ENCODE measurements at places on chromosomes 2 and 18.

- no peak for DNase-seq
These were observed 304.6 kb upstream of the CXCR4 start for GRCh38 chr2:136422512-136422911.

DNA sequence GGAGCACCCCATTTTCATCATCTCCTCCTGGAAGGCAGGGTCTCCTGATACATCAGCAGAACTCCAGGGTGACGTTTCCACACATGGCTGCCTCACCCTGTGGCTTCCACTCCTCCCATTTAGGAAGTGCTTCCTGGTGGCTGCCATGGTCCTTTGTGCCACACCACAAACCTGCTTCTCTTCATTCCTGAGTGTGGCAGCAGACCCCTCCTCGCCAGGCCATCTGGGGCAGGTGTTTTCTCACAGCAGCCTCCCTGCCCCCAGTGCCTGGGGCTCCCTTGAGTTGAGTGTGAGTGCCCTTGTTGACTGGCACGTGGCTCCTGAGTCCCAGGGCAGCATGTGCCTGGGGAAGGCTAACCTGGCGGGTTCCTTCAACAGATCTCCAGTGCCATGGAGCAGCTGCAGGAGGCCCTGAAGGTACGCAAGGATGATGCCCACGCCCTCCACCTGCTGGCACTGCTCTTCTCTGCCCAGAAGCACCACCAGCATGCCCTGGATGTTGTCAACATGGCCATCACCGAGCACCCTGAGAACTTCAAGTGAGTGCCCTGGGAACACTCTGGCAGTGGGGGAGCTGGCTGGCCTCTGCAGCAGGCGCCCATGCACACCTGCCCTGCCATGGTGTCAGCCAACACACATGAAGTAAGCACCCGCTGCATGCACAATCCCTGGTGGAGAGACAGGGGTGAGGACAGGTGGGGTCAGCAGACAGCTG lies 113.4 kb upstream of the MCFD2 start:
- no peak for DNase-seq

DNA sequence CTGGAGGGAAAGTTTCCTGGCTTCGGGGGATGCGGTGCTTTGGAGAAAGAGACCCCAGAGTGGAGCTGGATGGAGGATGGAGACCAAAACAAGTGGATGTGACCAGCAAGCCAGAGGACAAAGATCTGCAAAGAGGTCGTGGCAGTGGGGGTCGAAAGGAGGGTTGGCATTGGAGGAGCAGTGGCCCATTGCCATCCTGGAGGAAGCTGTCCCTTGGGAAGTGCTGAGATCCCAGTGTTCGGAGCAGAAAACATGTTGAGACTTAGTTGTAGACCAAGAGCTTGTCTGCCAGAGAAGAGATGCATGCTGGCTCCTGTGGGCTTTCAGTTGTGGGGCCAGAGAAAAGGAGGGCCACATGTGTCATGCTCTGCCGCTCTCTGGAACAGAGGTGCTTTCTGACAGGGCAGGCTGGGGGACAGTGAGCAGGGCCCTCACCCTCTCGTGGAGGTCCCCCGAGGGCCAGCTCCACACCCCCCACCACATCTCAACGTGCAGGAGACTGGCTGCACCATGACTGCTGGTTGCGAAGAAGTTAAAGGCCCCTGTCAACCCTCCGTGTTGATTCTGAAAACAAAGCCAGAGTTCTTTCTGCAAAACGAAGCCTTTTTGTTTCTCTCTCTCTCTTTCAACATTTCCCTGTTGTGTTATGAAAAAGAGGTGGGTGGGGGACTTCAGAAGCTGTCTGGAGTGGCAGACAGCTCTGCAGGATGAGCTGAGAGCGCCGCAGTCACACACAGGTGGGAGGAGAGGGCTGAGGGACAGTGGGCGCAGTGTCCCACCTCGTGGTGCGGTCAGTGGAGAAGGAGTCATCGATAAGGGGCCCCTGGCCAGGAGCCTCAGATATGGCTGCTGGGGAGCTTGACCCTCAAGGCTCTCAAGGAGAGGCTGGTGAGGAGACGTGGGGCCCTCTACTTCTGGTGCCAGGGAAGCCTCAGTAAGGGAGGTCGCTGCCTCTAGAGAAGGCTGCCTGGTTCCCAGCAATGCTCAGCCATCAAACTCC lies 77.6 kb upstream of the BCL2L11 start:
- peak; percentile 22 for DNase-seq

- no peak for DNase-seq
These were observed 20.2 kb downstream of the PROKR1 start for GRCh38 chr2:68663371-68664156.

DNA sequence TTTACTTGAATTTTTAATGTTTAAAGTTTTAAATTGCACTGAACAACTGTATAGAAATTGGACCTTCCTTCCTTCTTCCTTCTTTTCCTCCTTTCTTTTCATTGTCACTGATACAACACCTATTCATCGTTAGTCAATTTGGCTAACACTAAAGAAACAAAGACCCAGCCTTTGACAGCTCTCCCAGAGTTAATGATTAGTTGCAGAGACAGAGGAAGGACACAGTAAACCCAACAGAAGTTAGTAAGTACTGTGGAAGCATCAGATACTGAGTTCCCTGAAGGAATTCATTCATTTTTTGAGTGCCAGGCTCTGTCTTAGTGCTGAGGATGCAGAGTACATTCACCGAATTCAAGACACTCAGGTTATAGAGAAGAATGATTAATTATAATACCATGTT lies 77.9 kb upstream of the RAB27B start:
- no peak for DNase-seq

GRCh38 chr2:163123526-163123925 lies 285.0 kb upstream of the KCNH7 start:
- no peak for DNase-seq

- DNase-seq = no peak
These were observed 60.0 kb downstream of the SLC16A14 start for GRCh38 chr2:230008708-230009066.

DNA sequence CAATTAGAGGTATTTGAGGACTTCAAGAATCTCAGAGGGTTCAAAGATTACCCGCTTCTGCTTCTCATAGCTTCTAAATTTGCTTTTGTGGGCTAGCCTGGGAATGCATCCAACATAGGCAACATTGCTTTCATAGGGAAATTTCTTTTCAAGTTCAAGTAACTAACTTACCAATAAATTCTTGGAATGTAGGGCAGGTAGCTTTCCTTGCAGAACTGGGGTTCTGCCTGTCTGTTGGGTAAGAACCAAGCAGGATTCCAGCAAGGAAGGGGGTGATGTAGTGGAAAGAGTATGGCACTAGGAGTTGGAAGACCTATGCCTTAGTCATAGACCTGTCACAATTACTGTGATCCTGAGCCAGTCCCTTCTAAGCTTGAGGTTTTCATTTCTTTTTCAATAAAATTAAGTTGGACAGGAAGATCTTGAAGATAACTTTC lies 164.1 kb downstream of the FHOD3 start:
- DNase-seq = no peak

GRCh38 chr2:136232456-136233172 lies 114.7 kb upstream of the CXCR4 start:
- no peak for DNase-seq

DNA sequence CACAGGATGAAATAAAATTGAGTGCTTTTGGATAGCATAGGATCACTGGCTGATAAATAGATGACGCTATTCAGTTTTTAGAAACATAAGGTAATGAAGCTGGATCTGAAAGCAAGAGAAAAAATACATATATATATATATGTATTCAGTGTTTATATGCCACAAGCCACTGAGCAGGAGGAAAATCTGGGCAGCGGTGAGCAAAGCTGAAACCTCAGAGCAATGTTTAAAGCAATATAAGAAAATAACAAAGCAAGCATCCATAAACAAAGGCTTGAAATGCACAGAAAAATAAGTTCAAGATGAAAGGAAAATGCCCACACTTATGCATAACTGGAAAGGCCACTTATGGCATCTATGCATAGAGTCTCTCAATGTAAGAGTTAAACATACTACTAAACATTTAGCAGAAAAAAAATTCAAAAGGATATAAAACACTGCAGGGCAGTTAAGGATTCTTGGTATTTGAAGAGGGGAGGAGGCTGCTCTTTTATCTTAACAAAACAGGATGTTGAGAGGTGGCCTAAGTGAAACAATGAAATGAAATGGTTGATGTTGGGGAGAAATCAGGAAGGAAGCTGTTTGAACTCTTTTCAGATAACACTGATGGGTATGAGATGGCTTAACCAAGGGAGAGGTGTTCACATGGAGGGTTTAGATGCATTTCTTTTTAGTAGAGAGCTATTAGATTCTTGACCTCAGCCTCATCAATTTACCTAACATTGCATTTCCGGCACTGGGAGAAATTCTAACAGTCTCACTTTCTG lies 129.1 kb downstream of the ARHGAP15 start:
- DNase-seq = no peak

DNA sequence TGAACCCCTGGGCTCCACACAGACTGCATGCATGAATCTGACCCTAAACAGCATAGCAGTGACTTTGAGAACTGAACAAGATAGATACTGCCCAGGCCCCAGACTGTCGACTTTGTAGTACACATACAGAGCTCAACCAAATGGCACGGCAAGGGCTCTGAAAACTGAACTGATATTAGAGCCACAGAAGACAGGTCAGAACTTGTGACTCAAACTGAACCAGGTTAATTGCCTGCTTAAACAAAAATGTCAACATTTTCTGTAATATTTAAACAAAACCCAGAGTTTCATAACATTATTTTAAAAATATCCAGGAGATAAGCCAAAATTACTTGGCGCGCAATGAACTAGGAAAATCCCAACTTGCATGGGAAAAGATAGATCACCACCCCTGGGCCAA lies 260.3 kb downstream of the TPGS2 start:
- DNase-seq = no peak

DNA sequence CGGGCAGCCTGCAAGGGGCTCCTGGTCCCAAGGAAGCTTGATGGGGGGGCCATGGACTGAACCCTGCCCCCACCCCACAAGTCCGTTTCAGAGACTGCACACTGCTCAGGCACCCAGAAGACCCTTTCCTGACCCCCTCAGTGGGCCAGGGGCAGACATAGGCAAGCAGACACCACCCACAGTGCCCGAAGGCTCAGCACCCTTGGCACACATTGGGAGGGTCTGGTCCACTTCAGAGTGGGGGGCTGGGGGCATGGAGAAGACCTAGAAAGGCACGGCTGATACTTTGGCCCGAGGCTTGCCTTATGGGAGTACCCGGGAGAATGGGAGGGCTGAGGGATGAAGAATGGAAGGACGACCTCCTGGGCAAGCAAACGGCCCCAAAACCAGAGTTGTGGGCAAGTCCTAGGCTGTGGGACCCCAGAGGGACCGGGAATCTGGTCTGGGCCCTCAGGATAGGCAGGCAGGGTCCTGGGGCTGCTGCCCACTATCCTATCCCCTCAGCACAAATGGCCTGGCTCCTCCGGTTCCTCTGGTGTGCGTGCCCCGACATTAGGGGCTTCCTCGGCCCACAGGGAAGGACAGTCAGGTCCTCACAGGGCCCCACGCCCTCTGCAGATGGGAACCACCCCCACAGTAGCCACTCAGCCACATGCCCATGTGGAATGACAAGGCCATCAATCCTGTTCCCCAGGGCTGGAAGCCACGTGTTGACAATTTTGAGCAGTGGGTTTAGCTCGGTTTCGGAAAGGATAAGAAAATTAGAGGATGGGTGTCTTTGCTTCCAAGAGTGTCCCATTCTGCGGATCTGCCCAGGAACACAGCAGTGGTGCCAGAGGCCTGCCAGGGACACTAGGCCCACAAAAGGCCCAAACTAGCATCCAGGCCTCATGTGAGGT lies 15.0 kb upstream of the GPC1 start:
- no peak for DNase-seq

- DNase-seq = no peak
These were observed 95.6 kb upstream of the CTDP1 start for GRCh38 chr18:79583984-79584401.

GRCh38 chr2:127149384-127149783 lies 42.4 kb upstream of the BIN1 start:
- no peak for DNase-seq

- DNase-seq = no peak
These were observed 85.9 kb downstream of the SKA1 start for GRCh38 chr18:50460716-50461115.

DNA sequence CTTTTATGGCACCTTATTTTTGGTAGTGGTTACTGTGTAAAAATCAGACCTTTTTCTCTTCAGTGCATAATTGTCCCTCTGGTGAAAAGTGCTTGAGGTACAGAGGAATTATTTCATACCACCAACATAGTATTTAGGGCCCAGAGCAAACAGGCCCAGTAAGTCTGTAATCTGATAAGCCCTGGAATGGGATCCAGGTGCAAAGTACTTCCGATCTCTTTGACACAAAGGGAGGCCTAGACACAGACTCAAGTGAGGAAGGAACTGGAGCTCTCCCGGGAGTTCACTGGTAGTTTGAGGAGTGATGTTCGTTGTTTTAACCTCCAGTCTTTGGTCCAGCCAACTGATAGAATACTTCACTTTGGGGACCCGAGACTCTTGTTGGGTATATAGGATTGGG lies 57.4 kb downstream of the RAB31 start:
- no peak for DNase-seq

- DNase-seq = no peak
These were observed 550.2 kb upstream of the SALL3 start for GRCh38 chr18:78429127-78430108.

DNA sequence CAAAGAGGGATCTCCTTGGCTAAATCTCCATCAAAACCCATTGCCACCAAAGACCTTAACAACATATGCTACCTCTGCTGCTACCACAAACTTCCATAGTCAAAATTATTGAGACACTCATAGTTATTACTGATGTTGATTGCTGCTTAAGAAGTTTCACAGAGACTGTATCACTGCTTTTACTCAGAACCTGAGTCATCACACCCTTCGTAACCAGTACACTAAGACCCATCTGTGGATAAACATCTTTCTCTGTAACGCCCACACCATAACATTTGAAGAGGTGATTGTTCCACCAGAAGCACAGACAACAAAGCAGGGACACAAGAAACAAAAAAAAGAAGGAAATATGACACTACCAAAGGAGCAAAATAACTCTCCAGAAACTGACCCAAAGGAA lies 1563.1 kb downstream of the LRP1B start:
- no peak for DNase-seq

DNA sequence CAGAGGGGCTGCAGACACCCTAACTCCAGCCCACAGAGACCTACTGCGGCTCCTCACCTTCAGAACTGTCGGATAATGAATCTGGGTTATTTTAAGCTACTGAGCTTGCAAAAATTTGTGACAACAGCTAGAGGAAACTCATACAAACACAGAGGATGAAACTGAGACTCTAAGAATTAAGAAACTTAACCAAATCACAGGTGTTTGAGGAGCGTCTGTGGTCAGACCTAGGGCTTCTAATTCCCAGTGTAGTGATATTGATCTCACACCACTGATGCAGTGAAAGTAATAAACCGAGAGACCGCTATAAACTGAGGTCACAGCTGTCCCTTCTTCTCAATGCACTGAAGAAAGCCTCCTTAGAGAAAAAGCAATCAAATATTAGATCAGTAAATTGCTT lies 110.1 kb downstream of the RGPD3 start:
- no peak for DNase-seq

Data from stimulated activated naive CD4-positive, alpha-beta T cell treated with Interleukin-2 at 50 U/mL for 16 hours (primary cell).